KBM-7 (cell line): ENCODE measurements at places on chromosomes 6 and 20.

- DNase-seq = no peak
Measured at GRCh38 chr6:37006793-37007339, 1.4 kb downstream of the FGD2 start.

DNA sequence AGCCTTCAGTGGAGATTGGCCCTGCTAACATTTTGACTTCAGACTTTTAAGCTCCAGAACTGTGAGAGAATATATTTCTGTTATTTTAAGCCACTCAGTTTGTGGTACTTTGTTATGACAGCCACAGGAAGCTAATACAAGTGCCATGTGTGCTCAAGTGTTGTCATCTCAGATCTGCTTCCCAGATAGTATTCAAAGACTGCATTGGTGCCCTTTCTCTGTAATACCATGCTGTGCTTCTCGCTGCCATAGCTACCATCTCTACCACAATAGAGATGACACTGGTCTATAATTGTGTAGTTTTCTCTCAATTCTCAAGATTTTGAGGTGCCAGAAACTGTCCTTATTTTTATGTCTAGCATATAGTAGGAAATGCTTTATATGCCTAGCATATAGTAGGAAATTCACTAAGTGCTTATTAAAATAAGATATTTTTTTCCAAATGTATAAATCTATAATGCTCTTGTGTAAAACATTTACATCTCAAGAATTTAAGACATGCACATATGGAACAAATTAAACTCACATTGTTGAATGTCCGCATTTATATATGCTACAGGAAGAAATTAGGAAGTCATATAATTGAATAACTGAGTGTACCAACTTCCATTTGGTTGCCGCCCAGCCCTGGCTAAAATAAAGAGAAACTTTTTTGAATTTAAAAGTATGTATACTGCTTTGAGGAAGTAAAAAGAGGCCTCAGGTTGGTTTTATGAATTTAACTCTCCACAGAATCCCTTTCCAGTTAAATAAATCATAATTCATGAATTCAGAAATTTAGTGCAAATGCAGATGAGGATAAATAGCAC, 77.6 kb downstream of the TPBG start:
- DNase-seq = no peak

- no peak for DNase-seq
Measured at GRCh38 chr6:166955865-166956443, 396 bp downstream of the RNASET2 start.

DNA sequence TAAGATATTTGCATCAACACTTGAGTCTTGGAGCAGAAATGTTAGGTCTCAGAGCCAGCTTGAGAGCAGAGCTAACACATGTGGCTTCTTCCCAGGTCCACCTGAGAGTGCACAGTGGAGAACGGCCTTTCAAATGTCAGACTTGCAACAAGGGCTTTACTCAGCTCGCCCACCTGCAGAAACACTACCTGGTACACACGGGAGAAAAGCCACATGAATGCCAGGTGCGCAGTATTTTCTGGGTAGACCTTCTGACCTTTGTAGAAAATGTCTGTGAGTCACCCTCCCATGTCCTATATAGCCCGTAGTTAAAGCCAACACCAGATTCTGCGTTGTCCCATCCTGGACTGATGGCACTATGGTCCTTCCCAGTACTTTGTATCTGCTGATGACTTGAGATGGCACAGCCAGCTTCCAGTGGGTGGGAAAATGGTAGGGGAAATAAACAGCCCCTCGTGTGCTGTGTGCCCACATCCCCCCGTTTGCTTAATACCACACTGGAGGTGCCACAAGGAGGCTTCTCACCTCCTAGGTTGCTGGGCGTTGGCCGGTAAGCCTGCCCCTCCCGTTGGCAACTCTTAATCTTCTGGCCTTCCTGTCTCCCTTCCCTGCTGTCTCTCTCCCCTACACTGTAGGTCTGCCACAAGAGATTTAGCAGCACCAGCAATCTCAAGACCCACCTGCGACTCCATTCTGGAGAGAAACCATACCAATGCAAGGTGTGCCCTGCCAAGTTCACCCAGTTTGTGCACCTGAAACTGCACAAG, 20.3 kb downstream of the PRDM1 start:
- DNase-seq = no peak

- DNase-seq = no peak
Measured at GRCh38 chr20:33009214-33010132, 2.0 kb downstream of the BPIFB2 start.

GRCh38 chr20:963795-964194, 38.3 kb downstream of the RSPO4 start:
- DNase-seq = no peak

- no peak for DNase-seq
Measured at GRCh38 chr6:121851056-121851455, 415.6 kb downstream of the GJA1 start.

DNA sequence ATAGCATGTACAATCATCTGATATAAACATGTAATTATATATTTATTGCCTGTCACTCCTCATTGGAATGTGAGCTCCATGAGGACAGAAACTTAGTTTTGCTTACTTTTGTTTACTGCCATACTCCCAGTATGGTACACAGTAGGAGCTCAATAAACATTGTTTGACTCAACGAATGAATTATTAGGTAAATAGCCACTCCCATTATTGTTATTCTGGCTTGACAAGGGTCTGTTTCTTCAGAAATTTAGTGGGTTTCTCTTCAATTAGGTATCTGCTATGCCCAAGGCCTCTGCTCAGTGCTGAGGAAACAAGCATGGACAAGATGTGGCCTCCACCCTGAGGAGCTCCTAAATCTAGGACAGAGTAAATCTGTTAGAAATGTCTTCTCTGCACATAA, 6.3 kb downstream of the BCL2L1 start:
- no peak for DNase-seq

- DNase-seq = no peak
Measured at GRCh38 chr6:34486106-34486740, 20.3 kb downstream of the PACSIN1 start.

- DNase-seq = peak; percentile 38
Measured at GRCh38 chr20:44650771-44651433, 597 bp downstream of the ADA start.

DNA sequence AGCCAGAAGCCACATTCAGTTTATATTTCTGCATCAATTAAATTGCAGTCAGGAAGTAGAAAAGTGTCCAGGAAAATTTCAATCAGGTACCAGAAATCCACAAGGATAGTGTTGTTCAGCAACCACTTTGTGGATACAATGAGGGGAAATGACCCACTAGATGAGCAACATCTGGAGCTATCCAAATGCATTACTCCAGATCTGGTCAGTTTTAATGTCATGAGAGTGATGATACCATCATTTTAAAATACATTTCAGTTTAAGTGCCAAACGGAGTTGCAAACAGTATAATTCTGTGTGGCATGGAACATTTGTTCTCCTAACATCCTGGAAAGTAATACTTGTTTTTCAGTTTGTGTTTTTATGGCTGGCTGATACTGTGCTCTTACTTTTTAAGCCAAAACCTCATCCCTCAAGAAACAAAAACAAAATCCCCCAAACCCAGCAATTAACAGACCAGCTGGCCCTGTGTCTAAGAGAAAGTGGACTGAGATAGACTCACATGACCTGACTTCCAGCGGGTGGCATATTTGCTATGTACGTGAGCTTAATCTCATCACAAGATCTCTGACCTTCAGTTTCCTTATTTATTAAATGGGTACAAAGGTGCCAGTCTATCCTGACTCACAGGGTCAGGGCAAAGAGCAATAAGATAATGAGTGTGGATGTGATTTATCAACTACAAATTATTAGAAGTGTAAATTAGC, 58.8 kb upstream of the CNKSR3 start:
- DNase-seq = no peak

DNA sequence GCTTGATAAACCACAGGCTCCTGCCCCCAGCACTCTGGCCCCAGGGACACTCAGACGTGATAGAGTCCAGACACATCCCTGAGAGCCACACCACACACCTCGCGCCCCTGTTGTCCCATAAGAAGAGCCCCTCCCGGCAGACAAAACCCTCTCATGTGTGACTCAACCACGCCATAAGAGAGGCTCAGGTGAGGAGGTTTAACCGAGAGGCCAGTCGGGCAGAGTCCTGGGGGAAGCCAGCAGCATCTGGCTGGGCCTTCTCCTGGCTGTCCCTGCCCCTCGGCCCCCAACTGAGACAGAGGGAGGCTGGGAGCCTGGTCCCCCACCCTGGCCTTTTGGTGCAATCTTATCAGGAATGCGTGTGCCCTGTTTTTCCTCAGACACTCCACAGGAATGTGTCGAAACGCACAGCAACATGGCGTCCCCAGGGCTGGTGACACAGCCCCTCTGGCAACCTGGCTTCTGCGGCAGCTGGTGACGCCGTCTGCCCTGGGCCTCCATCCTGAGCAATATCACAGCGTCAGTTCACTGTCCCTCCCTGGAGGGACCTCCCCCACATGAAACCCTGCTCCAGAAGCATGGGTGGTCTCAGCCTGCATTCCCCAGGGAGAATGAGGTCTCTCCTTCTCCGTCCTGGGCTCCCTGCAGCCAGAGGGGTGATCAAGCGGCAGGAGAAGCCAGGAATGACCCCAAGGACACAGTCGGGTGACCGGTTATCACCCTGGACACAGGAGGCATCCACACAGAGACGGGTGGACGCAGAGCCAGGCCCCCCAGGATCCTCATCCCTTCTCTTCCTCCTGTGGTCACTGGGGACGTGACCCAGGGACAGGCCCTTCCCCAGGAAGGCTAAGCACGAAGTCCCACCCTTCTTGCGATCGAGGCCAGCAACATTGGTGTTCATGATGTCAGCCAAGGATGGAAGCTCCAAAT, 156.6 kb upstream of the AFDN start:
- no peak for DNase-seq

DNA sequence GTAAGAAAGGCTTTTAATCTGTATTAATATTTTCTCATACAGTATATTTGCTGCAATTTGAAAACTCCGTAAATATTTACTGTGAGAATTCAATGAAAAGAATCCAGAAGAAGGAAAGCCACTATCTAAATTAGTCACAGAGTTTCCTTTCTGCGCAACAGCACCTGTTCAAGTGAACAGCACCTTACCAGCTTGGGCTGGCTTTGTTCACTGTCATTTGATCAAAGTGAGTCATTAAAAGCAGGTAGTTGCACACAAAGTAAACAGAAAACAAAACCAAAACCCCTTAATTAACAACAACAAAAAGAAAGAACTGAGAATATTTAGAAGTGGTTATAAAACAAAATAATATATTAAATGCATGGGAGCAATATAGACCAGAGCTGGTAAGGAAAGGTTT, 12.8 kb downstream of the SMLR1 start:
- DNase-seq = no peak

- DNase-seq = no peak
Measured at GRCh38 chr6:126539022-126539421, 199.1 kb downstream of the CENPW start.

- DNase-seq = no peak
Measured at GRCh38 chr20:47330933-47331708, 25.4 kb downstream of the ZMYND8 start.

- no peak for DNase-seq
Measured at GRCh38 chr6:104700371-104701185, 159.1 kb downstream of the HACE1 start.

GRCh38 chr6:118768904-118769325, 117.5 kb upstream of the CEP85L start:
- peak; percentile 49 for DNase-seq

GRCh38 chr20:25275813-25276532, 28.1 kb downstream of the PYGB start:
- DNase-seq = no peak

- DNase-seq = no peak
Measured at GRCh38 chr6:105917038-105917695, 169.0 kb upstream of the PRDM1 start.

DNA sequence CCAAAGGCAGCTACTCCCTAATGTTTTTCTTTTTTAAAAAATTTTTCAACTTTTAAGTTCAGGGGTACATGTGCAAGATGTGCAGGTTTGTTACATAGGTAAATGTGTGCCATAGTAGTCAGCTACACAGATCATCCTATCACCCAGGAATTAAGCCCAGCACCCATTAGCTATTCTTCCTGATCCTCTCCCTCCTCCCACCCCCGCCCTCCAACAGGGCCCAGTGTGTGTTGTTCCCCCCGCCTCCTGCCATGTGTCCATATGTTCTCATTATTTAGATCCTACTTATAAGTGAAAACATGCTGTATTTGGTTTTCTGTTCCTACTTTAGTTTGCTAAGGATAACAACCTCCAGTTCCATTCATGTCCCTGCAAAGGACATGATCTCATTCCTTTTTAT, 12.4 kb downstream of the TRIM15 start:
- DNase-seq = no peak

- no peak for DNase-seq
Measured at GRCh38 chr6:16698162-16698533, 63.1 kb downstream of the ATXN1 start.

DNA sequence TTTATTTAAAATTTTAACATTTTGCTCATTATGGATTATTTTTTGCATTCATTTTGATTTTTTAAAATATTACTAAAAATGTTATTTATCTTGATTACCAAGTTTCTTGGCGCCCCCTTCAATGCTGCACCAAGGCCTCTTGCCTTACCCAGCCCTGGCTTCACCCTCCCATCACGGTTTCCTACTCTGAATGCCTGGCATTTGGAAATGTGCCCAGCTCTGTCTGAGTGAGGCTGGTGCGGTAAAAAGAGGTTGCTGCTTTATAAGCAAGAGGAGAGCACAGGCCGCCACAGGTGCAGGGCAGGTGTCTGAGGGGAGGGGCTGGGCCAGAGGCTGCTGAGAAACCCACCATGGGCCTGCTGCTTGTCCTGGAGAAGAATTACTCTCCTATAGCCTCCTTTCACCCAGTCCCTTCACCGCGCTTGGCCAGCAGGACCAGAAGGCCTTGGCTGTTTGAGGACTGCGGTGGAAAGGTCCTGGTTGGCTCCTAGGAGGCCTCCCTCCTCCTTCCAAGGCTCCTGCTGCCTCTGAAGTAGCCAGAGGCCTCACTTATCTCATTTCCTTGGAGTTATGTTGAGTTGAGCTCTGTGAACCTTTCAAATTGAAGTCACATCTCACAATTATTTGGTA, 62.6 kb downstream of the BANF2 start:
- no peak for DNase-seq

GRCh38 chr6:25576919-25577318, 75.1 kb upstream of the SCGN start:
- no peak for DNase-seq

- no peak for DNase-seq
Measured at GRCh38 chr20:39057911-39058310, 95.8 kb downstream of the DHX35 start.

DNA sequence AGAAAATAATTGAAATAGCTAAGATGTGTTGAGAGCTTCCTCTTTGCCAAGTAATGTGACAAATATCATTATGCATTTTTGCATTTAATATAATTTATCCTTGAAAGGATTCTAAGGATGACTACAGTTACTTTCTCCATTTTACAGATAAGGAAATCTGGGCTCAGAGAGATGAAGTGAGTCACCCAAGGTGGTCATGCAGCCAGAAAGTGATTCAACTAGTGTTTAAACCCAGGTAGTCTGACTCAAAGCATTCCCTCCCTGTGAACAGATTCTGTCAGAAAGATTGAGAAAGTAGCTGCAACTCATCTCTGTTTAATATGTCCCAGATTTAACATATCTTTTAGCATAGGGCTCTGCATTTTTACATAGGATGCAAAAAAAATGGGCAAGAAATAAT, 28.1 kb downstream of the NRSN1 start:
- no peak for DNase-seq
